ENCODE measurements at places on chromosomes 3 and 15. TPM values are rescaled to one million over a fixed set of nuclear protein-coding genes. Genes with fewer than 3 reads are reported as not detected.

WDR72 gene
- not detected for total RNA-seq

GRCh38 chr3:113297287-113297686 is 85.9 kb downstream of the BOC start:
- H3K27ac ChIP-seq = no peak overlapping the region
- H3K27me3 ChIP-seq = no peaks in the 10 kb centered on the region
- DNase-seq = no peak
- H3K4me1 ChIP-seq = no peaks in the 10 kb centered on the region

GRCh38 chr15:74470631-74471395 is 9.9 kb upstream of the UBL7 start:
- no peak overlapping the region for H3K4me3 ChIP-seq
- H3K27me3 ChIP-seq = no peaks in the 10 kb centered on the region
- H3K36me3 ChIP-seq = peaks cover 10% of the 10 kb centered on the region
- H3K27ac ChIP-seq = no peak overlapping the region

GRCh38 chr15:52010633-52011595 is 8.1 kb upstream of the MAPK6 start:
- H3K27me3 ChIP-seq = no peaks in the 10 kb centered on the region
- peak overlapping the region; percentile 10 for H3K27ac ChIP-seq
- H3K4me1 ChIP-seq = peaks cover 62% of the 10 kb centered on the region
- H3K36me3 ChIP-seq = no peaks in the 10 kb centered on the region

LIPC gene
- total RNA-seq = 1.2 TPM

- no peaks in the 10 kb centered on the region for H3K27me3 ChIP-seq
- H3K36me3 ChIP-seq = no peaks in the 10 kb centered on the region
- H3K4me1 ChIP-seq = no peaks in the 10 kb centered on the region
Measured at GRCh38 chr3:5663601-5664000, 476.1 kb downstream of the EDEM1 start.
